ENCODE measurements at places on chromosomes 4 and X.

DNA sequence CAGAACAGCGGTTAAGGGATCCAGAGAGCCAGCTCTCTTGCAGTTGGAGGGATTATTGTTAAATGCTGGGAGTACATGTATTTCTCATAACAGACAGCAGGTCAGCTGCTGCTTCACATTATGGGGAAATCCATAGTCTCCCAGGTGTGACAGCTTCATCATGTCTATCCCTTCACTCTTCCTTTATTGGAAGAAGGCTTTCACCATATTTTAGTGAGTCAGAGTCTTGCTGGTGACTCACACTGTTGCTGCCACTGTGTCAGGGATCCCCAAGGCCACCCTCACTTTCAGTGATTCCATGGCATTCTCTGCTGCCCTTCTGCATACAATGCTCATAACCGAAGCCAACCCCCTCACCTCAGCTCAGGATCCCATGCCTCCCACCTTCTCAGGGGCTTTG, 32.9 kb upstream of the PAGE5 start:
- DNase-seq, result no peak

GRCh38 chr4:127782025-127782274, 172 bp upstream of the HSPA4L start:
- peak; percentile 65 for DNase-seq

GRCh38 chrX:106902684-106903083, 457 bp downstream of the RIPPLY1 start:
- no peak for DNase-seq

DNA sequence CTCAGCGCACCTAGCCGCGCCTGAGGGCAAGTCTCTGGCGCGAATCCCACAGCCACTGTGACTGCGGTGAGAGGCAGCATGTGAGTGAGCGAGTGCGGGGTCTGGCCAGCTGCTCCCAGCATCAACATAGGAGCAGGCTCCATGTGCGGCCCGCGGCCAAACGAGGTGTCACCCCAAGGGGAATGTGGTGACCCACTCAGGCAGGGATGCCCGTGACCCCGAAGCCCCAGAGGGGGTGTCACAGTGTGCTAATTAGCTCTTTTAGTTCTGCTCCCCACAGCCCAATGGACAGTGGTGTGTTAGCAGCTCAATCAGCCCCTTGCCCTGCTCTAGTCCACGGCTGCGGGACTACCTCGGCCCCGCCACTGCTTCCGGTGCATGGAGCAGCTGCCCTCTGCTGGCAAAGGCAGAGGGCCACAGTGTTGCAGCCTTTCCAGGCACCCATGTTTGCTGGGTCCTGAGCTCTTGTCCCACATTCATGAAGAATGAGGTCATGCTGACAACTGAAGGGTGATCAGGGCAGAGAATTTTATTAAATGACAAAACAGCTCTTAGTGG, 61.4 kb downstream of the AGA start:
- DNase-seq, result peak; percentile 4

GRCh38 chr4:166846939-166847338, 387.4 kb downstream of the SPOCK3 start:
- no peak for DNase-seq

DNA sequence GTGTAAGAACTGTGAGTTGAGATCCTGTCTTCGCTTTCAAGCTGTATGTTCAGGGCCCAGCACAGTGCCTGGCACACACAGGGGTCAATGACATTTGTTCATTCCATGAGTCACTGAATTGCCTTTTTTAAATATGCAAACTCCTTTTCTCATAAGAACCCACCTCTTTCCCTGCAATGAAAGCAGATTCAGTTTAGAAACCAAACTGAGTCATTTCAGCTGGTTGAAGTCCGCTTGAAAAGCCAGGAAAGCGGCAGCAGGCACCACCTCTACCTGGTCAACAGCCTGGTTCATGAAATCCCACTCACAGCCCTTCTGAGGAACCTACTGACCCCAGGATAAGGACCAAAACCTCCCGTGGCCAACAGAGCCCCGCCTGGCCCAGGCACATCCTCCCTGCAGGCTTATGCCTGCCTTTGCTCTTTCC, 4.5 kb upstream of the C1QTNF7 start:
- DNase-seq, result peak; percentile 42

DNA sequence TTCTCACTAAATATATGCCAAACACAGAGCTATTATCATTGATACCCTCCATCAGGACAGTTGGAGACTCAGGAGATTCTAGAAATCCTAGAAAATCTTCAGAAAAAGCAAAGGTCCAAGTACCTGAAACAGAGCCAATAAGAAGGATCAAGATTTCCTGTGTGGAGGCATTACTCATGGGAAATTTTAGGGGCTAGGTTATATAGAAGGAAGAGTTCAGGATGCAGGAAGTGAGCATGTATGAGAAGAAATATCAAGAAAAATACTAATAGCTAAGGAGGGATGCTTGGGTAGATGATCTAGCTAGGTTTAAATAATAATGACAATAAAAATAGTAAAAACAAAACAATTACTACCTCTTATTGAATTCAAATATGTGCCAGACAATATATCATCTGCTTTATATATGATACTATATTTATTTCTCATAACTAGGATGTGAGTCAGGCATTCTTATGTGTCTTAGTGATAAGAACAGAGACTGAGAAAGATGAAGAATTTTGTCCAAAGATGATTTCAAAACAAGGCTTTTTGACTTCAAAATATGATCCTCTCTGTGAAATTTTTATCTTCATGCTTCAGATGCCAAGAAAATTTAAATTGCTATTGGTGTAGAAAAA, 66.4 kb upstream of the HHIP start:
- no peak for DNase-seq

GRCh38 chr4:125316791-125317524, 2.2 kb downstream of the FAT4 start:
- no peak for DNase-seq

DNA sequence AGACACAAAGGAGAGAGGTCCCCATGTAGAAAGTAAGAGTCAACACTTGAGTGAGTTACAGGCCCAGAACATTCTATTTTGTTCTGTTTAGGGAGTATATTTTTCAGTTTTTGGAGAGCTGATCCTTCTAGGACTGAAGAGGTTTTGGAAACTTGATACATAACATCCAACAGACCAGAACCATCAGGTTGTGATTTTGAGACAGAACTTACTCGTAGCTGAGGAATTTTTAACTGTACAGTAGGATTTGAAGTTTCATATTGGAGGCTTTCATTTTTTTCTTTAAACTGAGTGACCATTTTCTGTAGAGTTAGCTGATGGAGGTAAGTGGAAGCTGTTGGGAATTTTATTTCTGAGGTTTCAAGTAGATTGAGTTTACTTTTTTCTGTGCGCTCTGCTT, 73.3 kb downstream of the NCAPG start:
- DNase-seq, result no peak

Data from stimulated activated CD4-positive, alpha-beta T cell treated with anti-CD3 and anti-CD28 coated beads, Interleukin-1b, Interleukin-23, amount 100 ng/mL, for 48 hours (primary cell).